Suppressor macrophage treated with lipopolysaccharide for 1 hour (primary cell): ENCODE measurements at places on chromosomes 7 and 10.
A peak's percentile ranks its signal among the peaks of the same experiment; 100 is the strongest.

DNA sequence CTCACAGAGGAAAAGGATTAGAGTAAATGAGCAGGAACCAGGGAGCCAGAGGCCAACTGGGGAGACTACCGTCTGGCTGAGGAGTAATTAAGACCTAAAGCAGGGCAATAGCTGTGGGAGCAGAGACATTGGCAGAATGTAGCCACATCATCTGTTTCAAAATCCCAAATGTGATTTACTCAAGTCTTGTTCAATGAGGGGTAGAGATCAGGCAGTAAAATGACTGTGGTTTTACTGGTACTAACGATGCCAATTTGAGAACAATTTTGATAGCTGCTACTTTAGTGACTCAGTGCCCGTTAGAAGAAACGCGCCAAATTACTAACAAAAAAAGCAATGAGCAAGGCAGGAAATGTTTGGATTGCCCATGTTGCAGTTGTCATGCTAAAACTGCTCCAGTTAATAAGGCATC, 12.7 kb upstream of the MIOS start:
- DNase-seq = no peak

- DNase-seq = no peak
Observed at GRCh38 chr7:116674508-116675173, 2.6 kb downstream of the MET start.

DNA sequence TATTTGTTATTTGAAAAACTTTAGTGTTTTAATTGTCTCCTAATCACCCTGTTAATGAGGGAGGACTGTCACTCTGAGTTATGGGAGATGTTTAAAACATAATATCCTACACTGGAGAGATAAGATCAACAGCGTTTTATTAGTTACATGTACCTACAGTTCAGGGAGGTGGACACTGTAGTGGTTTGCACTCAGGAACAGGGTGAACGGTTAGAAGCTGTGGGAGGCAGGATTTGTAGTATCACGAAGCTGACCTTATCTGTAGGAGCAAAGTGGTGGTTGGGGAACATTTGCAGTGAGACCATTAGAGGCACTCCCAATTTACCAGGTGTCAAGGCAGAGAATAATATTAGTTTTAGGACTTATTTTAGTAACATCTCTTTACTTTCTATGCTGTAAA, 193.3 kb upstream of the KCND2 start:
- no peak for DNase-seq

DNA sequence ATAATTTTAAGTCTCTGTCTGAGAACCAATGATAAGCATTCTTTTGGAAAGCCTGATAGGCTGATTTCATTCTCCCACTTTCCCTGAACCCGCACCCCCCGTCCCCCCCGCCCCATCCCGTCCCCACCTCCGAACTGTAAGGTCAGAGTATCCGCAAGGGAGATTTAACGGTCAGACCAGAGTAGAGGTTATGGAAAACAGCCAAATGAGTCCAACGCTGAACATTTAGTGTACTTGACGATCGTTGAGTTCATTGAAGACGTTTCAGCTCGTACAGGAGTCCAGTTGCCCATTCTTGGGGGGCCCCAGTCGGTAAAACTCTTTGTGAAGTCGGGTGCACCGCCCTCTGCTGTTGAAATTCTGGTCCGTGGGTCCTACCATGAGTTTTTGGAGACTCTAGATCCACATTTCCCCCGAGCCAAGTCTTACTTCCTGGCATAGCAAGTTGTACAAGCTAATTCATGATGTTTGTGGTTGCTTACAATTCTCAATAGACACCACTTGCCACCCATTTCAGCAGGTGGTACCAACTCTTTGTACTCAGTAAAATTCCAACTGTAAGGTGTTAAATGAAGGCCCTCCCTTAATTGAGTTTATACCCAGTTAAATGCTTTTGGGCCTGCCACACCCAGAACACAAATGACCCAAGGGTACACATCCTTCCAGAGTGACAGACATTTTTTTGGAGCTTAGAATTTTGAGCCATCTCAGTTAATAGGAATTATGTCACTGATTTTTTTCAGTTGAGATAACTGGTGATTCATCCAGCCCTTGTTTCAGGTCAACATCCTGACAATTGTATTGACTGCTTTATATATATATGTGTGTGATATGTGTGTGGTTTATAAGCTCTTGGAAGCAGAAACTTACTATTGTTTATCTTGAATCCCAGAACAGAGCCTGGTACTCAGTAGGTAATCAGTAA, 1.2 kb downstream of the MARCHF5 start:
- peak; percentile 71 for DNase-seq

DNA sequence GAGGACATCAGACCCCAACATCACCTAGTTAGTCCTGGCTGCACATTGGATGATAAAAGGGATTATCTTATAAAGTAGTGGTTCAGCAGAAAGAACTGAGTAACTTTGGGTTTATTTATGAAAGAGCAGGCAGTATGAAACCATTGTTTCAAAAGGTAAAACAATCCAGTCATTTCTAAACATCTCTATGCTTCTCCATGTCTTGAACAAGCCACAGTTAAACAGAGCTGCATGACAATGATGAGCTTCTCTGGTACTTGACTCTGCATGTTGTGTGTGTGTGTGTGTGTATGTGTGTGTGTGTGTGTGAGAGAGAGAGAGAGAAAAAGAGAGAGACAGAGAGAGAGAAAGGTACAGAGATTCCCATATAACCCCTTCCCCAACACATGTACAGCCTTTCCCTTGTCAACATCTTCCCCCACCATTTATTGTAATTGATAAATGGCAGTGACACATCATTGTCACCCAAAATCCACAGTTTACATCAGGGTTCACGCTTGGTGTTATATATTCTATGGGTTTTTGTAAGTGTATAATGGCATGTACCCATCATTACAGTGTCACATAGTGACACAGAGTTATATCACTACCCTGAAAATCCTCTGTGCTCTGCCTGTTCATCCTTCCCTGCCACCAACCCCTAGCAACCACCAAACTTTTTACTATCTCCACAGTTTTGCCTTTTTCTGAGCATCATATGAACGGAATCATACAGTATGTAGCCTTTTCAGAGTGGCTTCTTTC, 32.8 kb upstream of the SLC18A3 start:
- no peak for DNase-seq

- no peak for DNase-seq
Observed at GRCh38 chr7:738241-738640, 11.2 kb upstream of the PRKAR1B start.

- no peak for DNase-seq
Observed at GRCh38 chr10:46308666-46309450, 22.1 kb downstream of the ANTXRL start.

- no peak for DNase-seq
Observed at GRCh38 chr7:113454597-113455169, 336.3 kb upstream of the SMIM30 start.

DNA sequence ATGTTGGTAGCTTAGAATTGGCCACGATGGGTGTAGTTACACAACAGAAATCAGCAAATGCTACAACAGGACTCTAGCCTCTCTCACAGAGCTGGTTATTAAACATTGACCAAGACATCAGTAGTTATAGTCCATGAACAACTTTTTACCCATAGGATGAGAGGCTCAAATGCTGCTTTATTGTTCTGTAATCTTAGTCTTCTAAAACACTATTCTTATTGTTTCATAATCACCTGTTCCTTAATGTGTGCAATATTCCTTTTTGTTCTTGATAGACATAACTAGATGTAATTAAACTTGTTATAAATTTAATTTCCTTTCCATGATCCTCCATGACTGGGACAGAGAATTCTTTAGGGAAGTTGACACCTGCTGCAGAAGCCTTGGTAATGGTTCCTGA, 356.9 kb downstream of the EXOC4 start:
- DNase-seq = no peak

- no peak for DNase-seq
Observed at GRCh38 chr10:6009961-6010360, 32.6 kb upstream of the IL15RA start.

GRCh38 chr7:13745530-13745929, 243.9 kb downstream of the ETV1 start:
- DNase-seq = no peak

- DNase-seq = no peak
Observed at GRCh38 chr10:20991526-20991925, 94.4 kb upstream of the NEBL start.

GRCh38 chr10:64363687-64364086, 842.5 kb downstream of the REEP3 start:
- DNase-seq = no peak

DNA sequence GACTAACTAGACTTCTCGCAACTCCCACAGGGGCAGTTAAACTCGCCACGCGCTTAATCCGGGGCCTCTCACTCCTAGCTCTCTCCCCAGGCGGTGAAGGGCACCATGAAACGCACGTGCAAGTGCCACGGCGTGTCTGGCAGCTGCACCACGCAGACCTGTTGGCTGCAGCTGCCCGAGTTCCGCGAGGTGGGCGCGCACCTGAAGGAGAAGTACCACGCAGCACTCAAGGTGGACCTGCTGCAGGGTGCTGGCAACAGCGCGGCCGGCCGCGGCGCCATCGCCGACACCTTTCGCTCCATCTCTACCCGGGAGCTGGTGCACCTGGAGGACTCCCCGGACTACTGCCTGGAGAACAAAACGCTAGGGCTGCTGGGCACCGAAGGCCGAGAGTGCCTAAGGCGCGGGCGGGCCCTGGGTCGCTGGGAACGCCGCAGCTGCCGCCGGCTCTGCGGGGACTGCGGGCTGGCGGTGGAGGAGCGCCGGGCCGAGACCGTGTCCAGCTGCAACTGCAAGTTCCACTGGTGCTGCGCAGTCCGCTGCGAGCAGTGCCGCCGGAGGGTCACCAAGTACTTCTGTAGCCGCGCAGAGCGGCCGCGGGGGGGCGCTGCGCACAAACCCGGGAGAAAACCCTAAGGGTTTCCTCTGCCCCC, 19.5 kb downstream of the WNT8B start:
- peak; percentile 74 for DNase-seq

DNA sequence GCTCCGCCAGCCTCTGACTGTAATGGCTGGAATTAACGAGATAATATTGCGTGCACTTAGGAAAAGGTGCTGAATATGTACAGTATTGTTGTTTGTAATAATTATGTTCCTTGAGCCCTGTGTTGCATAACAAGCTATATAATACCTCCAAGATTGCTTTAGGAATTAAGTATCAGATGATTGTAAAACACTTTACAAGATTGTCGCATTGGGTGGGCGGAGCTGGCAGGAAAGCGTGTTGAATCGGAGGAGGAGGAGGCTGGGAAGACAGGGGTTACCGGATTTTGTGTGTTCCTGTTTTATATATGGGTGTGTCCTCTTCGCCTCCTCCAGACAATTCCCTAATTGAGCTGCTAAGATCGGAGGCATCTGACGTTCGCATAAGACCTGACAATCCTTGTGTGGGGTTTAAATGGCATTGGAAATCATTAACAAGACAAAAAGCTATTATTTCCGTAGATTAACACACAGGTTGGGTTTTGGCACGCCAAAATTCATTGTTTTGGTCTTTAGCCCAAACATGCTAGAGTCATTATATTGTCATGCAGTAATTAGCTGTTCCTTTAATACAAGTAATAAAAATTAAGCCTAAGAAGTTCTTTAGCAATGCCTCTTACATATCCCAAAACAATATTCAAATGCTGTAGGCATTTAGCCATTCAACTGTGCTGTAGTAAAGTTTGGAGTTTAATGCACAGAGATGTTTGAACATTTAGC, 192.9 kb upstream of the SH2B2 start:
- DNase-seq = no peak

DNA sequence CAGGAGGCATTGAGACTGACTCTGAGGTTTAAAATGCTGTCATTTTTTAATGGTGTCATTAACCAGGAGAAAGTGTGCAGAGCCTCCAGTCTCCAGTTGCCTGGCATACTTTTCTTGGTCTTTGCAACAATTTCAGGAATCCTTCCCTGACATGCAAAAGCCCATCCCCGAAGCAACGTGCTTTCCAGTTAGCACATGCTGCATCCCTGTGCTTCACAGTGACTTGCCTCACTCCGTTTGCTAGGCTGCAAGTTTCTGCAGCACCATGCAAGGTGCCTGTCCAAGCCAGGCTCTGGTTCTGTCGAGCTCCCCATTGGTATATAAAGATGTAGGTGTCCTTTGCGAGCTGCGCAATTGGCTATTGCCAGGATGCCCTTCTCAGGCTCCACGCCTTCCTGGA, 135.0 kb downstream of the GALNT17 start:
- no peak for DNase-seq

GRCh38 chr10:6124666-6125065, 35.8 kb downstream of the RBM17 start:
- DNase-seq = peak; percentile 92

- DNase-seq = peak; percentile 92
Observed at GRCh38 chr10:79266543-79267312, 80.5 kb upstream of the PPIF start.

- no peak for DNase-seq
Observed at GRCh38 chr7:83684928-83685327, 36.0 kb upstream of the SEMA3E start.

GRCh38 chr7:44511863-44512468, 21.5 kb upstream of the NUDCD3 start:
- no peak for DNase-seq

GRCh38 chr7:73966062-73966940, 61.7 kb upstream of the ELN start:
- no peak for DNase-seq
